ENCODE measurements at places on chromosomes 7 and 10.

- no peak for DNase-seq
These were observed 45.6 kb downstream of the VIPR2 start for GRCh38 chr7:159098811-159099655.

DNA sequence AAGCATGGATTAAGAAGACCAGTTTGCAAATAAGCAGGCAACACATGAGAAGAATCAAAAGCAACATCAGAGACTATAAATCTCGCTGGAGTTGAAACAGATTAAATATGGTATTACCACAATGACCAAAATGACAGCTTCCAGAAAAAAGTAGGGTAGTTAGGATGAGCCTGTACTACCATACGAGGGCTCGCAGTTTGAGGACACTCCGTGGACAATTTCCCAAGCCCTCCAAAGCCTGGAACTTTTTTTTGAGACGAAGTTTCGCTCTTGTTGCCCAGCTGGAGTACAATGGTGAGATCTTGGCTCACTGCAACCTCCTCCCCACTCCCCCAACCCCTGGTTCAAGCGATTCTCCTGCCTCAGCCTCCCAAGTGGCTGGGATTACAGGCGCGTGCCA is 1.0 kb downstream of the LRRC17 start:
- DNase-seq = no peak

GRCh38 chr7:100681491-100682227 is 8.1 kb downstream of the GNB2 start:
- no peak for DNase-seq

DNA sequence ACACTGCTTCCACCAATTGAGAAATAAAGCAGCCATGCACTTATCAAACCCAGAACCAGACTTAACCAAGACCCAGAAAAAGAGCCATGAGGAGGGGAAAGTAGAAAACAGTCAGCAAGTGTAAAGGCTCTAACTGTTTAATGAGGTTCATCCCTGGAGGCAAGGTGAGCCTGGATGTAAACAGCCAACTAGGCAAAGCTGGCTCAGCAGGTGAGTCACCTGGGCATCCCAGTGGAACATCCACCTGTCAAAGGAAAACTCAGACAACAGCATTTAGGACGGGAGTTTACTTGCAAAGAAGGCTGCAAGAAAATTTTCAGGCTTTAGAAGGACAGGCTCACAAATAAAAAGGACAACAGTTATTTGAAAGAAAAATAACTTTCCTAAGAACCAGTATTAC is 153.0 kb downstream of the SNX13 start:
- DNase-seq = no peak

GRCh38 chr10:5476918-5477525 is 22.3 kb downstream of the CALML5 start:
- no peak for DNase-seq

- peak; percentile 19 for DNase-seq
These were observed 10.8 kb upstream of the XPNPEP1 start for GRCh38 chr10:109933984-109934565.

- no peak for DNase-seq
These were observed 372.1 kb downstream of the RPS24 start for GRCh38 chr10:78405736-78406135.

DNA sequence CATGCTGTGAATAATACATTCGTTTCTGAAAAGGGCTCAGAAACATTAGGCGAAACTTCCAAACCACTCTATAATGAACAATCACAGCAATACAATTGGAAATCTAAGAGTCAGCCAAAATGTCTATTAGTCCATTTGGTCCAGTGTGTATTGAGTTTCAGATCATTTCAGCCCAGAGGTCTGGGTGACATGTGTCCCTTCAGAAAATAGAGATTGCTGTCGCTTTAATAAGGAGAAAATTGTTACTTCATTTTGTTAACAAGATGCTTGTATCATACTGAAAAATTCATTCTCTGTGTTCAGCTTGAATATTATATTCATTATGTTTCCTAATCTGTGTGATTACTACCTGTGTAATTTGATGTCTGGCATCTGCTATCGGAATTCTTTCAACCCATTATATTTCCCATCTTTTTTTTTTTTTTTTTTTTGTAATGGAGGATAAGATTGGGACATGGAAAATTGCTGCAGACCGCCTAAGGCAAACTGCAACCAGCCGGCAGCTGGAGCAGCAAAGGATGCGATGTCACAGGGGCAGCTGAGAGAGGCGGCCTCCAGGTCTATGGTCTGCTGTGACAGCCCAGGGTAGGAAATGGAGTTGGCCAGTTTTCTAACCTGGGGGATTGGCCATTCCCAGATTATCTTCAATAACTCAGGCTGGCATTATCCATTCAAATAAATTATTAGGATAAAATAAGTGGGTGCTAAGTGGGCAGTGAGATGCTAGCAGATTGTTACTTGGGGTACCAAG is 170.9 kb upstream of the NPVF start:
- DNase-seq = no peak

- no peak for DNase-seq
These were observed 44.1 kb downstream of the VSTM4 start for GRCh38 chr10:49071160-49071761.

DNA sequence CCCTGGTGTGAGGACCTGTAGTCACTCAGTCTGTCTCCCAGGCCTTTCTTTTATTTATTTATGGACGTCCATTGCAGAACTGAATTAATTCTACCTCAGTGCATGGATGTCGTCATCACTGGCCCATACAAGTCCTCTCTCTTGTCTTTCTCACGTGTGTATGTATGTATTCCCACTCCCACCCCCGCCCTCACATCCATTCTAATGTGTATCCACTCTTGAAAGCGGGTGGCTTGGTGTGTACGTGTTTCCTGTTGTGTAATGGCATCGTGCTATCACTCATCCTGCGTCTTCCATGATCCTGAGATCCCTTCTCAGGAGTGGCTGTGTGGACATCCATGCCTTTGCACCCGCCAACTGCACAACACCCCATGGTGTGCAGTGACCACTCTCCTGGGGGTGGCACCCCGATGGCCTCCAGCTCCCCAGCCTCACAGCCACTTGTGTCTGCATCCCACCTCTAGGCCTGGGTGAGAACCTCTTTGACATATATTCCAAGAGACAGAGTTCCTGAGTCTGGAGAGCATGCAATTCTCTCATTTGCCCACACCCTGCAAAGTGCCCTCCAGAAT is 3.0 kb upstream of the AOC1 start:
- DNase-seq = no peak

GRCh38 chr7:157219154-157219553 is 80.4 kb downstream of the UBE3C start:
- DNase-seq = no peak

DNA sequence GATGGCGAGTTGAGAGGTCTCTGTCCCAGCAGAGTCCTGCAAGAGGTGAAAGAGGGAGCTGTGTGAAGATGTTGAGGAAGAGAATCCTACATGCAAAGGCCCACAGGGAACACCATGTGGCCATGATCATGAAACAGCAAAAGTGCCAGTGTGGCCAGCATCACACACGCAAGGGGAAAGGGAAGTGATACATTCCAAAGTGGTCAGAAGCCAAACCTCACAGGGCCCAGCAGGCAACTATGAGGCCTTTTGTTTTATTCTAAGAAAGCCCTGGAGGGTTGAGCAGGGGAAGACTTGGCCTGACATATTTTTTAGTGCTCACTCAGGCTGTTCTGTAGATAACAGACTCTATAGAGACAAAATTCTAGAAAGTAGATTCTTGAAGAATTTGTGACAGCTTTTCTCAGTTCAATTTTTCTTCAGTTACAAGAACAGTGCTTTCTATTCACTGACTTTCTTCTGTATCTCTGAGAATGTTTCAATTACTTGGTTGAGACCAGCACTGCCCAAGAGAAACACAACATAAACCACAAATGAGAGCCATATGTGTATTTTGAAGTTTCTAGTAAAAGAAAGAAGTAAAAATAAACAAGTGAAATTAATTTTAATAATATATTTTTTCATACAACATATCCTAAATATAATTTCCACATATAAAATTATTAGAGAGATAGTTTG is 82.3 kb downstream of the HTR7 start:
- no peak for DNase-seq

- no peak for DNase-seq
These were observed 694.1 kb downstream of the SUGCT start for GRCh38 chr7:40828686-40829600.

DNA sequence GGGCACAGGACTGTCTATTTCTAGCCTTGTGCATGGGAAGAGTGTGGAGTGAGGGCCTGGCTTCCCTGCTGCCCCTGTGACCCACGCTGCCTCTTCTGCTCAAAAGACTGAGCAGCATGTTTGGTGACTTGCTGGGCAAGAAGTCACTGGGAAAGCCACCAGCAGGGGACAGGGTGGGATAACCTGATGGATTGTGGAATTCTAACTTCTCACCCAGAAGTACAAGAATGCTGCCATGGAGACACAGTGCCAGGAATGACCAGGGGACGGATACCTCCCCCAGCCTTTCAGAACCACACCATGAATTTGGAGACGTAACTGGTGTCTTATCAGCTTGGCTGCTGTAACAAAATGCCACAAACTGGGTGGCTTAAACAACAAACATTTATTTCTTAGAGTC is 28.4 kb downstream of the GALNTL5 start:
- DNase-seq = no peak

DNA sequence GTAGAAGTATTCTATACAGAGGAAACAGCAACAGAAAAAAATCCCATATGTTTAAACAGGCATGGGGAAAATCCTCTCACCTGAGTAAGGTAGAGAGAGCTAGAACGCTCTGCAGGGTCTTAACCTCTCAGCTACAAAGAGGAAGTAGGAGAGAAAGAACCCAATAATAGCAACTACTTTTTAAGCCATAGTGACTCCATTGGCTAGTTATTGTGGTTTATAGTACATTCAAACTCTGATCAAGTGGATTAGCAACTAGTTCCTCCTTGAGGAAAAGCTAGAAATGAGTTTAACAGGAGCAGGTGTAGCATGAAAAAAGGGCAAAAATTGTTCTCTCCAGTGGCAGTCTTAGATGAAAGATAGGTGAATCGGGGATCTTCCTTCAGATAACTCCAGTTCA is 89.7 kb downstream of the HGF start:
- no peak for DNase-seq

DNA sequence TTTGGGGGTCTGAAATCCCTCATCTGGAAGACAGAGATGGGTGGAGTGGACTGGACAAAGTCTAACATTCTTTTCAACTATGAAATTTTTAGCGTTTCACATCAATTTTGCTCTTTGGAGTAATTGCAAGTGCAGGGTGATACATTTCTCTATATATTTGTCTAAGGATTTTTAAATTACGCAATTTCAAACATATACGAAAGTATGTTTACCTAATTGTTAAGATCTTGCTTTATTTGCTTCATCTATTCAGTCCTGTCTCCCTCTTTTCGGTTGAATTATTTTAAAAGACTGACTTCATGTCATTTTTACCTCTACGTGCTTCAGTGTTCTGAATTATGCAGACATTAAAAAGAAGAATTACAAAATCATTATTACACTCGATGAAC is 101.9 kb upstream of the CREB5 start:
- no peak for DNase-seq

DNA sequence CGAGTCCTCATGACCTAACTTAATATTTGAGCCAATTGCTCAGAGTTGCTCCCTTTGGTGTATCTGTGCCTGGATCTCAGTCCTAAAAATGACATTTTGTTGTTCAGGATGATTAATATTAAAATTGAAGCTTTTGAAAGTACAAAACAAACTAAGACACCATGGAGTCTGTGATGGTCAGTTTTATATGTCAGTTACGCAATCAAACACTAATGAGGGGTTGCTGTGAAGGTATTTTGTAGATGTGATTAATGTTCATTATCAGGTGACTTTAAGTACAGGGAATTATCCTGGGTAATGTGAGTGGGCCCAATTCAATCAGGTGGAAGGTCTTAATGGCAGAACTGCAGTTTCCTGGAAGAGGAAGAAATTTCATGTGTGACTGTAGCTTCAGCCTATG is 546.7 kb downstream of the REEP3 start:
- DNase-seq = no peak

DNA sequence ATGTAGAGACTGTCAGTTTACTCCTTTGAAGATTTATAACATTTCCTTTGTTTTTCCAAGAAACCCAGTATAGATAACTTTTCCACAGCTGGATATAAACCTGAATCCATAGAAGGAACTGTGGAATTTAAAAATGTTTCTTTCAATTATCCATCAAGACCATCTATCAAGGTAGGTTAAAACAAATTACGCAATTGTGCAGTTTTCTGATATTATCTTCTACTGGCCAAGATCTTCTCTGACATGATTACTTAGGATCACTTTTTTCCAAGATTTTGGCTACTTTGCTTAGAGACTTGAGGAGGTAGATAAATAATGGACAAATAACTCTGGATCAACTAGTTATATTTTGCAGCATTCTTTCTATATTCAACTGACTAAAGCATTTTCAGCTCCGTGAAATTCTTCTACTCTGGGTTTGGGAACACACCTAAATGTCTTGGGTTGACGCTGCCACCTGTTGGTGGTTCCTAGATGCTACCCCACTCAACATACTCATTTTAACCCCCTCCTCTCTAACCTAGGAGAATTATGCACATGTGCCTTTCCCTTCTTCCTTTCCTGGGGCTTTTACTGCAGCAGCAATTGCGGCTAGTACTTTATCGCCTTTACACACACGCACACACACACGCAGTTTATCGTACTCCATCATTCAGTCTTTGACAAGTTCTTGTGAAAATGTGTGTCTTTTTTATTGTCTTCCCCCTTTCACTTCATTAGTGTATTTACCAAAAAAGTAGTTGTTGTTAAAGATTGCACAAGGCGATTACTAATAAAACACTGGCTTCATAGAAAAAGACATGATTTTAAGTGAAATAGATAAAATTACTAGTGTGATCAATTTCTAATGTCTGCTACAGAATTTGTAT is 32.7 kb downstream of the ABCB5 start:
- no peak for DNase-seq

GRCh38 chr10:51369903-51370302 is 295.6 kb downstream of the PRKG1 start:
- no peak for DNase-seq

DNA sequence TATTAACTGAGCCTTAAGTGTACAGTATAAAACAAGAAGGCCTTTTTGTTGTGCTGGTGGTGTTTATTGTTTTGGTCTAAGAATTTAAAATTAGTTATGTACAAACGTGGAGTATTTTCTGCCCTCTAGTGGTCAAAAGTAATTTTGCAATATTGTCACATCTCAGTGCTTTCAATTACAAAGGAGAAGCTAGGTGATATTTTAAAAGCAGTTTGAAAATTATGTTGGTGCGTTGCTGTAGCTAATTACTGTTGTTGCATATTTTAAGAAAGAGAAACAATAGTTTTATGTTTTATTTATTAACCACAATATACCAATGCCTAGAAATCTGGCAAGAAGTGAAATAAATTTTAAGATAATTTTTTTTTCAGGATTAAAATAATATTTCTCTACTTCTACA is 11.4 kb downstream of the NPVF start:
- DNase-seq = no peak

Measured in stimulated activated CD8-positive, alpha-beta memory T cell treated with anti-CD3 and anti-CD28 coated beads, Interleukin-4, amount 100 ng/mL, for 1 hour (primary cell).